Stimulated activated CD8-positive, alpha-beta memory T cell treated with anti-CD3 and anti-CD28 coated beads, Interleukin-4, amount 100 ng/mL, for 48 hours (primary cell): ENCODE measurements at places on chromosomes 12 and 14.

GRCh38 chr14:90795744-90796143 lies 20.5 kb downstream of the TTC7B start:
- no peak for DNase-seq

DNA sequence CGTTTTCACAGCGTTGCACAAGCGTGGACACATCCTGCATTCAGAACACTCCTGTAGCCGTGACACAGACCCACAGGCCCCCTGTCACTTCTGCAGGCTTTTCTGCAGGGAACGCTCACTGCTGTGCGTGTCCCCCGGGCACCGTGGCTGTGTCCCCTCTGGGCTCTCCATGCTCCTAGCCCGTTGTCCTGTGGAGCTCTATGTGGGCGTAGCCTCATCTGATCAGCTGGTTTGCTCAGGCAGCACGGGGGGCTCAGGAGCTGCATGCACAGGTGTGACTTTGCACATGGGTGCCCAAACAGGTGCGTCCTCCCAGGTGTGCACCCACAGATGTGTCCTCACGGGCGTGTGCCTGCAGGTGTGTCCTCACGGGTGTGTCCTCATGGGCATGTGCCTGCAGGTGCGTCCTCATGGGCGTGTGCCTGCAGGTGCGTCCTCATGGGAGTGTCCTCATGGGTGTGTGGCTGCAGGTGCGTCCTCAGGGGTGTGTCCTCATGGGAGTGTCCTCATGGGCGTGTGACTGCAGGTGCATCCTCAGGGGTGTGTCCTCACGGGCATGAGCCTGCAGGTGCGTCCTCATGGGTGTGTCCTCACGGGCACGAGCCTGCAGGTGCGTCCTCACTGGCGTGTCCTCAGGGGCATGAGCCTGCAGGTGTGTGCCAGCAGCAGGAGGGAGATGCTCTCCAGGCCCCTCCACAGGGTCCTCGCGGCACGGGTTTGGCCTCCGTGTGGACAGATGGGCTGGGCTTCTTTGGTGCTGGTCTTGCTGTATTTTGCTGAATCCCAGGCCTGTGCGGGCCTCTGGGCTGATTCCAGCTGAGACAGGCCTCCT lies 17.5 kb downstream of the MTA1 start:
- no peak for DNase-seq

DNA sequence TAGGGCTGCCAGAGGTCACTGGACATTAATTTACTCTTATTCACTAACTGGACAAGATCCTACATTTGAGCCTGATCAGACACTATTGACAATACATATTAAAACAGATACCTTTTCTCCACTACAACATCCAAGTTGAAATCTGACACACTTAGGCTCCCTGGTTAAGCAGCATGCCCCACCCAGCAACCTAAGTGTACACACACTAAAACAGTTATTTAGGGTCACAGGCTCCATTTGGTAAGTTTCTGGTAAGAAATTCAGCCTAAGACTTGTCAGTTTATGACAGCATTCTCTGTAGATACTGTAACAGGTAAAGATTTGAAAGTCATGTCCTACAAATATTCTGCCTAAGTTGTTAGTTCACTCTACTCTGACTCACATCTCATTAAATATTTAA lies 12.3 kb upstream of the LLPH start:
- no peak for DNase-seq

DNA sequence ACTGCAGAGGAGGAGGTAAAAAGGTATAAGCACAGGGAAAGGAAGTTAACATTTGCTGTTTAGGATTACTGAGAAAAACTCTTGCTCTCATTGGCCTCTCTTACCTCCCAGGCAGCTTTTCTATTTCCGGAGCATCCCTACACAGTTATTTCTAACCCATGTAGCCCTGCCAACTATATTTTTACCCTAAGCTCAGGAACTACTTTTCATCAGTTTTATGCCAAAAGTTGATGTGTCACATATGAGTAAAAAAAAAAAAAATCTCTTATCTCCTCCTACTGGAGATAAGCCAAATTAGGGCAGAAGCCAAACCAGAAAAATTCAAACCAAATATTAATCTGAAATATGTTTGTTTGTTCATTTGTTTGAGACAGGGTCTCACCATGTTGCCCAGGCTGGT lies 34.4 kb upstream of the PSMA6 start:
- no peak for DNase-seq

GRCh38 chr12:92759634-92760268 lies 57.0 kb downstream of the PLEKHG7 start:
- no peak for DNase-seq

DNA sequence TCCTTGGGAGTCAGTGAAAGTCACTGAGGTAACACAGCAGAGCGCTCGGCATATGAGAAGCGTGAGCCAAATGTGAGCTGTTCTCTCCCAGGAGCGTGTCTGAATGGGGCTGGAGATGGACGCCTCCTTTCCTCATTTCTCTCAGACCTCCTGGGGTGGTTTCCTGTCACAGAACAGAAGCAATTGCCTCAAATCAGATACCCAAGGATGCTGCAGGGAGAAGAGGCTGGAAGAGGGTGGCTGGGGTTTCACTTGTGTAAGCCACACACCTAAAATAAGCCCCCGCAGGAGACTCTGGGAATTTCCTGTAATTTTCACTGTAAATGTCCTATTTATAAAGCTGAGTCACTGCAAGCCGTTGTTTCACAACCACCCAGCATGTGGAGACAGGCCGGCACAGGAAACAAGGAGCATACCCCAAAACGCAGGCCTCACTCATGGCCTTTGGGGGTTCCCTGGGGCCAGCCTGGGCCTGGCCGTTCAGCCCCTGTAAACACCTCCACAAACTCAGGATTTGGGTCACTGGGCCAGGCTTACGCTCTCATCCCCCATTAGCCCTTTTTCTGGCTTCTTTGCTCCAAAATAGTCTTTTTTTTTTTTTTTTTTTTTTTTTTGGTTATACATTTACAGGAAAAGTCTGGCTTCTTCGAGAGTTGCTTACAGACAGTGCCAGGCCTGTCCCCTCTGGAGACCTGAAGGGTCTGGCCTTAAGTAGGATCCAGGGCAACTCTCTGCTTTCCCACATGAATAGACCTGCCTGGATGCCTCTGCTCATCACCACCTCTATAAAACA lies 55.3 kb downstream of the VCPKMT start:
- peak; percentile 71 for DNase-seq

DNA sequence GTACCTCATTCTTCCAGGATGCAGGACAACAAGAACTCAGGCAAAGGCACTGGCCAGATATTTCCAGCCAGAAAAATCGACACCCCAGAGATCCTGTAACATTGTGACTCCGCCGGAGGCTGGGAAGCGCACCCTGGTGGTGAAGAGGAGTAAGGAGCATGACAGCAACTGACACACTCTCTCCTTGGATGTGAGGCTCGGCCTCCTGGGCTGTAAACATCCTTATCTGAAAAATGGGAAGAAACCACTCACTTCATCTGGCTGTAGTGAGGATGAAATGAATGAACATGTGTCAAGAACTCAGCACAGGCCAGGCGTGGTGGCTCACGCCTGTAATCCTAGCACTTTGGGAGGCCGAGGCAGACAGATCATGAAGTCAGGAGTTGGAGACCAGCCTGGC lies 27.5 kb downstream of the TCHP start:
- DNase-seq = peak; percentile 49

- no peak for DNase-seq
These were observed 47.1 kb downstream of the GALNT9 start for GRCh38 chr12:132282031-132282949.

GRCh38 chr12:21831791-21832344 lies 57.4 kb upstream of the KCNJ8 start:
- DNase-seq = no peak

DNA sequence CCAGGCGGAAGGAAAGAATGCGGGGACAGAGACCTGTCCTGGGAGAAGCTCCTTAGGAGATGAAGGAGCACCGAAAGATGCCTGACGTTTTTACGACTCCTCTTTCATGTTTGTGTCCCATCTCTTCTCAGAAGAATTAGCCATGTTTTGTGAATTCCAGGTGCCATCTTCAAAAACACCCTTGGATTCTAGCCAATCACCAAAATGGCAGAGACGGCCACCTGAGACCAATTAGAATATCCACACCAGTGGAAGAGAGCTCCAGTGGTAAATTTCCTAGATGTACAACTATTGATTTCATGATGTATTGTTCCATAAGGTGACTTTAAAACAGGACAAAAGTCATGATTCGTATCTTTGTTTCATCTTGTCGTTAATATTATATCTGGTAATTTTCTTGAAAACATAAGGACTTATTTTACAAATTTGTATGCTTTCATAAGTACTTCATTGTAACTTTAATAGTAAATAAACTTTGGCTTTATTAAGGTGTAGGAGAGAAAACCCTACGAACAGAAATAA lies 62.3 kb upstream of the NUDT4 start:
- DNase-seq = no peak

DNA sequence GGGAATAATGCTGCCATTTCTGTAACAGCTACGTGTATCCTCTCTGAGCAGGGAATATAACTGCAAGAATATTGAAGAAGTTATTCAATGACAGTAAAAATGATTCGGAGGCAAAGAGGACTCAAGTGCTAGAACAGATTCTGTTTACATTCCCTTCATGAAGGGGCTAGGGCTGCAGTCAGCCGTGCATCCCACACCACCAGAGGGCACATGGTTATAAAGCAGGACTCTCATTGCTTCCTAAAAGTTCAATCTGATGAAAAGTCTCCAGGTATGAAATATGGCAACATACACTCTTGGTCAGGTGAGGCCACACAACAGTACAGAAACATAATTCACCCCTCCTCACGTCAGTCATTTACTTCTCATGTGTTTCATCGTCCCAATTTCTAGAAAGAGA lies 34.0 kb downstream of the TCHP start:
- DNase-seq = no peak
